ENCODE measurements at places on chromosomes 16 and 17. TPM values are rescaled to one million over a fixed set of nuclear protein-coding genes. Genes with fewer than 3 reads are reported as not detected.

GRCh38 chr17:7410634-7411426 lies 3.2 kb downstream of the NLGN2 start:
- peaks cover 72% of the 10 kb centered on the region for H3K36me3 ChIP-seq
- H3K4me3 ChIP-seq, result no peak overlapping the region
- peaks cover 33% of the 10 kb centered on the region for H3K4me1 ChIP-seq

The OTOP2 gene
- total RNA-seq, result not detected

The ACACA gene
- 94.4 TPM for total RNA-seq

DNA sequence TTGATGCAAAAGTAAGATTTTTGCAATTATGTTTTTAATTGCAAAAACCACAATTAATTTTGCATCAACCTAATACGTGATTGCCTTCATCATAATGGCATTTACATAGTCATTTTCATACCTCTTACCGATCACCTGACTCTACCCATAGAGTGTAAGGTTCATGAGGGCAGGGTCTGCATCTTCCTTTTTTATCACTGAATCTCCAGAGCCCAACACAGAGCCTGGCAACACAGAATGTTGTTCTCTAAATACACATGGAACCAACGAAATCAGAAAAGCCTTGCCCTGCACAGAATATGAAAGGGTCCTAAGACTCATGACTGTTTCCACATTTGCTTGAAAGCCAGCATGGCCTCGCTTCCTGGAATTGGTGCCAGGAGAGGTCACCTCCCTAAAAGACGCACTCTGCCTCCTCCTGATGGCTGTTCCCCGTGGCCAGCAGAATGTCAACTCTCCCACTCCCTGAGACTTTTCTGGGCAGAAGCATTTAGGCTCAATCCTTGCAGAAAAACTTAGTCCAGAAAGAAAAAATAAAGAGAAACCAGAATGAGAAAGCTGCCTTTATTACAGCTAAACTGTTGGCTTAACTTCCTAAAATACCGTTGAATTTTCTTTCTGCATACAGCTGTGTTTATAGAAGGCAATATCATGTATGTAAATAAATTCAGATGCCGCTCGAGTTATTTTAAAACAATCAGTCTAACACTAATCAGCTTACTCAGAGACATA lies 327.8 kb upstream of the MAF start:
- no peaks in the 10 kb centered on the region for H3K4me1 ChIP-seq
- no peak overlapping the region for H3K27ac ChIP-seq
- H3K4me3 ChIP-seq, result no peak overlapping the region
- H3K27me3 ChIP-seq, result no peaks in the 10 kb centered on the region
- no peak for DNase-seq

DNA sequence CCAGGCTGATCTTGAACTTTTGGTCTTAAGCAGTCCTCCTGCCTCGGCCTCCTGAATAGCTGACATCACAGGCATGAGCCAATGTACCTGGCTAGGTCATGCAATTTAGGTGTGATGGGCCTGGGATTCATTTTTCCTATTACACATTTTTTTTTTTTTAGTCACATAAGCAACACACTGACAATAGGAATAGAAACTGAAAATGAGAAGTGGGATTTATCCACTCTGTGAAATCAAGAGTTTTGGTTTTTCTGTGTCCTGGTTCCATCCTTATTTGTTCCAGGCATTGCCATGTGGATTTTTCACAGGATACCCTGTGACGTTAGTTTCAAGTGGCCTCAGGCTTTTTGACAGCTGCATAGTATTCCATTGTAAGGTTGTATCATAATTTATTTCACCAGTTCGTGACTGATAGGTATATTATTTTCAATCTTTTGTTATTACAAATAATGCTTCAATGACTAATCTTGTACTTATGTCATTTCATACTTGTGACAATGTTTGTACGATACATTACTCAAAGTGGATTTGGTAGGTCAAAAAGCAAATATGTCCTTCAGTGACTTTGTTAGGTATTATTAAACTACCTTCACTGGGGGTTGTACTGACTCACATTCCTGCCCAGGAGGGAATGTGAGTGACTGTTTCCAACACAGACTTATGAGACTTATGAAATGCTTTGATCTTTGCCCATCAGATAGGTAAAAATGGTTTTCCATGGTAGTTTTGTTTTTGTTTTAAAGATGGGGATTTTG lies 10.6 kb downstream of the ADCY7 start:
- H3K4me1 ChIP-seq, result peaks cover 2% of the 10 kb centered on the region
- H3K4me3 ChIP-seq, result no peak overlapping the region
- peaks cover 2% of the 10 kb centered on the region for H3K36me3 ChIP-seq
- H3K27ac ChIP-seq, result no peak overlapping the region

DNA sequence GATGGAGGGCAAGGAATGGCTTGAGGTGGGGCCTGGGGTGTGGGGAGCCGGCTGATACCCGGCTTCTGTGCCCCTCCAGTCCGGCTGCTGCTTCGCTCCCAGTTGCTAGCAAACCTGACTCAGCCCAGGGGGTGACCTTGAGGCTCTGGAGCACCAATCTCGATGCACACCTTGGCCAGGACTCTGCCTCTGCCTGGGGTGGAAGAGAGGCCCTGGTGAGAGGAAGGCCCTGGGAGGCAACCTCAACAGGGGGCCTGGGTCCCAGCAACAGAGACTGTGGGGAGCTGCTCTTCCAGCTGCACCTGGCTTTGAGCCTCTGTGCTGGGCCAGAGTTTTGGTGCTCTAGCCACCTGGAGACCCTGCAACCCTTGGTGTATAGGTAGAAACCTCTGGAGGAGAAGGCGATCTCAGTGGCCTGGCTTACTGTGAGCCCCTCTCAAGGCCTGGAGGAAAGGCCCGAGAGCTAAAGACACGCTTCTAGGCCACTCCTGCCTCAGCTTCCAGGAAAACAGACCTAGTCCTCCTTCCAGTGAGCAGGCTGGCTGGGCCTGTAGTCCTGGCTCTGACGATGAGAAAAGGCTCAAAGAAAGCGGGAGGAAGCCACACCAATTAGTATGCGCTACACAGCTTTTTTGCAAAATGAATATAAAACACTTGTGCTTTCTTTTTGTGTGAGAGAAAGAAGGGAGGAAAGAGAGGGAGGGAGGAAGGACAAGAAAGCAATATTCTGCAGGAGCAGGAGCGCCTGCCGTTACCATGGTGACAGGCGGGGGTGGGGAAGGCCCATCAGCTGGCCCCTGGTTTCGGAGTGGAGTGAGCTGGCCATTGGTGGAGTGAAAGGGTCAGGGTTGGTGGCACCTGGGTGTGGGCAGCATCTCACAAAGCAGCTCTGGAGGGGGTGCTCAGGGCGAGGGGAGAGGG lies 51.0 kb downstream of the VAC14 start:
- peaks cover 42% of the 10 kb centered on the region for H3K36me3 ChIP-seq
- DNase-seq, result no peak
- H3K27me3 ChIP-seq, result no peaks in the 10 kb centered on the region
- no peak overlapping the region for H3K4me3 ChIP-seq

GRCh38 chr17:65559804-65560627 lies 1.4 kb downstream of the AXIN2 start:
- H3K27ac ChIP-seq, result no peak overlapping the region
- H3K4me1 ChIP-seq, result peaks cover 36% of the 10 kb centered on the region
- no peak for DNase-seq

The KRTAP3-3 gene
- total RNA-seq, result not detected

DNA sequence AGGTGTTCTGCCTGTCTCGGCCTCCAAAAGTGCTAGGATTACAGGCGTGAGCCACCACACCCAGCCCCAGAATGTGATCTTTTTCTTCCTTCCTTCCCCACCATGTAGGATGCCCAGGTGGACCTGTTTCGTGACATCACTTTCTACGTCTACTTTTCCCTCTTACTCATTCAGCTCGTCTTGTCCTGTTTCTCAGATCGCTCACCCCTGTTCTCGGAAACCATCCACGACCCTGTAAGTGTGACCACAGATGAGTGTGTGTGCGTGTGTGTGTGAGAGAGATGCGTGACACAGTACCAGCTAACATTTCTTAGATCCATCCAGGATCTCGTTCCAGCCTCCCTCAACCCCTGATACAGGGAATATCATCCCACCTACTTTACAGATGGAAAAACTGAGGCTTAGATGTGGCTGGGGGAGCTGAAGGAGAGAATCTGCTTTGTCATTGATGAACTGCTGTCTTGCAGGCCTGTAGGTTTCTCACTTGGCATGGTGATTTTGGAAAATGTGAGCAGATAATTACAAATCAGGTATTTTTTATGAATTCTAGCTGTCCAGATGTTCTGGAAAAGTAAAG lies 67.1 kb downstream of the ABCC1 start:
- H3K4me1 ChIP-seq, result no peaks in the 10 kb centered on the region
- no peak for DNase-seq
- H3K27me3 ChIP-seq, result no peaks in the 10 kb centered on the region
- no peak overlapping the region for H3K27ac ChIP-seq
- no peak overlapping the region for H3K4me3 ChIP-seq
- H3K36me3 ChIP-seq, result peaks cover 49% of the 10 kb centered on the region

The USP6 gene
- total RNA-seq, result 0.10 TPM

The ITGAX gene
- 7.2 TPM for total RNA-seq

Data from spinal cord (tissue), 10 donors.